Endothelial cell (in vitro differentiated cells): ENCODE measurements at places on chromosomes 11 and 22.

DNA sequence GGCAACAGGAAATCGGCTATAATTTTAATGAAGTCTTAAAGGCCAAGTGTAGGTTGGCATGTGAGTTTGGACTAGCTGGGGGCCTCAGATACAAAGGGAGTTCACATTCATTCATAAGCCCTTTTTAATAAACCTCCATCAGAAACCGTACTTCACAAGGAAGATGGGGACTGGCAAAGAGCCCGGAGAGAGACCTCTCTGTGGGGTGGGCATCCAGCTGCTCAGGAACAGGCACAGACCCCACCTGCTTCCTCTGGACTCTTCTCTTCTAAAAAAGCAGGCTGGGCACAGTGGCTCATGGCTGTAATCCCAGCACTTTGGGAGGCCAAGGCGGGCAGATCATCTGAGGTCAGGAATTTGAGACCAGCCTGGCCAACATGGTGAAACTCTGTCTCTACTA is 3.9 kb upstream of the ARFGAP3 start:
- DNase-seq, result no peak

GRCh38 chr11:114025329-114025907 is 34.1 kb upstream of the ZBTB16 start:
- DNase-seq, result no peak

DNA sequence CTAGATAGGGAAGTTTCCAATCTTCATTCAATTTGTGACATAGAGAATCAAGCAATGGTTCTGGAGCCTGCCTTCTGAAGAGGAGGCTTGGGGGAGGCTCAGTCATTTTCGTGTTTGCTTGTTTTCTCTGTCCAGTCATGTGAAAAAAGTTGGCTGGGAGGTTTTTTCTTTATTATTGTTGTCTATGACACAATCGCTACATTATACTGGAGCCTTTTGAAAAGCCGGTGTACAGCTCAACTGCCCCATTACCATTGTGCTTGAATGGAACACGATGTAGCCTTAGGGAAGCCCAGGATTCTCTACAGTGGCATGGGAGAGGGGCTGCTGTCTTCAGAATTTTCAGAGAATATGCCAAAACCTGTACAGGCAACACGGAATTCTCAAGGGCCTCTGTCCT is 57.9 kb upstream of the NCAM1 start:
- DNase-seq, result no peak

DNA sequence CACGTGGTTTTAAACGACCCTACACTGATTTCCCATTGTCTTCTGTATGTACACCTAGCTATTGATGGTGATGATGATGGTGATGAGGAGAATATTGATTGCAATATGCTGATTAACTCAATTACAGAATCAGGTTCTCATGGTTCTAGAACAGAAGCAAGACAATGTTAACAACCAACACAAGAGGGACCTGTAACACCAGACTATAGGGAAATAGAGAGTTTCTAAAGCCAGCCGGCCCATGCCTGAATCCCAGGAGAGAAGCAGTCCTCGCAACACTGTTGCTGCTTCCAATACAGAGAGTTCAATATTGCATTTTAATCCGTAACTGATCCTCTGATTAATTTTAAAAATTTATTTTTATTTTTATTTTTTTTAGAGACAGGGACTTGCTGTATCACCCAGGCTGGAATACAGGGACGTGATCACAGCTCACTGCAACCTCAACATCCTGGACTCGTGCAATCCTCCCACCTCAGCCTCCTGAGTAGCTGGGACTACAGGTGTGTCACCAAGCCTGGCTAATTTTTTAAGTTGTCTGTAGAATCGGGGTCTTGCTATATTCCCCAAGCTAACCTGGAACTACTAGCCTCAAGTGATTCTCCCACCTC is 22.2 kb upstream of the UBASH3B start:
- peak; percentile 30 for DNase-seq

- no peak for DNase-seq
These were observed 1.3 kb downstream of the UNC93B1 start for GRCh38 chr11:68002575-68002937.

DNA sequence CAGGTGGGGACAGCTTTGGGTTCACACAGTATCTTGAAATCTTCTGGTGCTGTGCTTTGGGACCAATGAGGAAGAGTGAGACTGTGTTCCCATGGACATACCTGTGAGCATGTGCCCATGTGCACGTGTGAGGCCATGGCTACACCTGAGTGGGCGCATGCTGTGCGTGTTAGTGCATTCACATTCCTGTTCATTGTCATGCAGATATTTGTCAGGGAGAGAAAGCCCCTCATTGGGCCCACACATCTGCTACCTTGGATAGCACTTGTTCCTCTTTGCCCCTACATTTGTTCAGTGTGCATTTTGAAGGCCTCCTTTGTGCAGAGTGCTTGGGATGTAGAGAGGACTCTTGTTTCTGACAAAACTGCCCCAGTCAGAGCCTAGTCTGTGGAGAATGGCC is 154.3 kb upstream of the E2F8 start:
- no peak for DNase-seq
